ENCODE measurements at places on chromosomes 7 and 10.

DNA sequence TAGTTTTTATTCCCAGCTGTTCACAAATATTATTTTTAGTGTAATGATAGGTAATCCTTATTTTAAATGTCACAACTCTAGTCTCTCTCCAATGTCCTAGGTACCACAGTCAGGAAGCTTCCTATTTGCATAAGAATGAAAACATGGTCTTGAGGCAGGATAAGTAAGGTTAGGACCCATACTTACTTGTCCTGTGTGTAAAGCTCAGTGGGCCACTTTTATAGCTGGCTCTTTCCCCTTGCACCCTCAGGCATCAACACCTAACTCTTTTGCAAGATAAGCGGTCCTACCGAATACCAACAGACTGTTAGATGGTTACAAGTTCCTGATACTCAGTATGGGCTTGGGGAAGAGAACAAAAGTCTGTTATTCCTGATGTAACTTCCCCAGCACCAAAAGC lies 986.9 kb downstream of the NRG3 start:
- no peak for DNase-seq

GRCh38 chr7:74575083-74575784 lies 82.3 kb upstream of the GTF2I start:
- peak; percentile 33 for DNase-seq

DNA sequence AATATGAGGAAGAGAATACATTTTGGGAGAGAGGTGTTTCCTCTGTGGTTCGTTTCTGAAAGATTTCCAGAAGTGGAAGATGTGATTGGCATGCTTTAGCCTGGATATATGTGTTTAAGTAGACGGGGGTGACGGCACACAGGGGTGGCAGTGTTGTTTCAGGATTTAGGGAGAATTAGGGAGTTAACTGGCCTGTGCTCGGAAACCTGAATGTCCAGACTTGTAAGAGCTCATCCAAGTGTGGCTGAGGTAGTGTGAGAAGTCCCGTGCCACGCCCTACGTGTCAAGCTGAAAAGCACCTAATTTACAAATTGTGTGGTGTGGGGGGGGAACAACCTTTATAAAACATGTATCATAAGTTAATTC lies 1.1 kb downstream of the RALA start:
- no peak for DNase-seq

DNA sequence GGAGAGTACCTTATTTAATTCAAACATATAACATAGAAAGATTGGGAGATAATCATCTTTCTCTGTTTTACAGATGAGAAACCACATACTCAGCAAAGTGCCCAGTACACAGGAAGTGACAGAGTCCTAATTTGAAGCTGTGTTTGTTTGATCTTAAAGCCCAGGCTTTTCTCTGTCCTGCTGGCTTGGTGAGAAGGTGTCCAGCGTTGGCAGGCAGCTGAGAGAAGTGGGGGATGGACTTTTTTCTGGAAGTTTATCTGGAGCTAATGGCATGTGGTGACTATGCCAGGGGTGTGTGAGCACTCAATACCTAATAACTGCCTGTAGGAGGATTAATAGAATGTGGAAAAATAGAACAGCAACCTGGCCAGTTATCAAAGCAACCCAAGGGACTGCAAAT lies 60.8 kb downstream of the NPSR1 start:
- DNase-seq, result no peak

DNA sequence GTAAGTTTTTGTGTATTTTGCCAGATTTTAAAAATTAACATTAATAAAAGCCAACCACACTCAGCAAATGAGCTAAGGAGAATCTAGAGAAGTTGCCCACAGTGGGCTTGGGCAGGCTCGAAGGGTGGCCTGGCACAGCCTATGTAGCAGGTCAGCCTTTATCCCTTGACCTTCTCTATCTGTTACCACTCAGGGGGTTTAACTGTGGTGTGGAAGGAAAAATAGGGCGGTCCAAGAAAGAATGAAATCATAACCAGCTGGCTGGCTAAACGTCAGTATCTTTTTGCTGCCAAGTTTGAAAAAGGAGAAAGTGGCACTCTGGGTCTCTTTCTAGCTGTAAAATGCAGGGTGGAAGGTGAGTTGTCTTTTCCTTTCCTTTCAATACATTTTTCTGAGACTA lies 130.3 kb upstream of the ASAH2 start:
- no peak for DNase-seq

DNA sequence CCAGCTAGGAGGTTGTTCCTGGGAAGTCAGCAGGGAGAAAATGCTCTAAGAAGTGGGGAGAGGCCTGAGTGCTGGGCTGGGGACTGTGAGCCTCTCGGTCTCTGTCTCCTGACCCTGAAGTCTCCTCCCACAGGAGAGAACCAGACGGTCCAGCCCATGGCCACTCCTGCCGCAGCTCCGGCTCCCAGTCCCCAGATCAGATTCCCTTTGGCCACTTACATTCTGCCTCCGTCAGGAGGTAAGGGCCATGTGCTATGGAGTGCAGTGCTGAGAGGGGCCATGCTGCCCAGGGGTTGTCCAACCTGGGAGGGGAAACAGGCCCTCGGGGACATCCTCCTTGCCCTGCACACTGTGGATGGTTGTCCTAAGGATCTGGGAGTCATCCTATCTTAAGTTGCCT lies 21.3 kb upstream of the ZNF467 start:
- peak; percentile 6 for DNase-seq

GRCh38 chr7:7897949-7898515 lies 70.6 kb upstream of the GLCCI1 start:
- no peak for DNase-seq

- DNase-seq, result no peak
Observed at GRCh38 chr10:6068422-6068821, 6.3 kb upstream of the IL2RA start.

- DNase-seq, result no peak
Observed at GRCh38 chr7:118573085-118573484, 348.6 kb downstream of the ANKRD7 start.

DNA sequence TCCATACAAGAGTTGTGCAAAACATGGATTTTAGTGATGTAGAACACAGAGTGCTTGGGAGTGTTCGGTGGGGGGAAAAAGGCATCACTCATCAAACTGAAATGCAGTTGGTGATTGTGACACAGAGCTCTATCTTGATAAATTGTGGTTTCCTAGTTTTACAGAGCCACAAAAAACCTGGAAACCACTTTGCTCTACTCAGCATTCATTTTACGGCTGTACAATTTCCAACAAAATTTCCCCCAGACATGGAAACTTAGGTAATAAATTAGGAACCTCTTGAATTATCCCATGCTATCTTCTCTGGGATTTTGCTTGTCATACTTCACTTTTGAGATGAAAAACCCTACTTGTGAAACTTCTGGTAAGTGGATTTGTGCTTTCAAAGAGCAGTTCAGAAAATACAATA lies 614.9 kb upstream of the FZD8 start:
- DNase-seq, result peak; percentile 3

GRCh38 chr7:117375380-117375779 lies 51.9 kb downstream of the ASZ1 start:
- DNase-seq, result no peak

- no peak for DNase-seq
Observed at GRCh38 chr10:21885940-21886339, 117.6 kb downstream of the DNAJC1 start.

DNA sequence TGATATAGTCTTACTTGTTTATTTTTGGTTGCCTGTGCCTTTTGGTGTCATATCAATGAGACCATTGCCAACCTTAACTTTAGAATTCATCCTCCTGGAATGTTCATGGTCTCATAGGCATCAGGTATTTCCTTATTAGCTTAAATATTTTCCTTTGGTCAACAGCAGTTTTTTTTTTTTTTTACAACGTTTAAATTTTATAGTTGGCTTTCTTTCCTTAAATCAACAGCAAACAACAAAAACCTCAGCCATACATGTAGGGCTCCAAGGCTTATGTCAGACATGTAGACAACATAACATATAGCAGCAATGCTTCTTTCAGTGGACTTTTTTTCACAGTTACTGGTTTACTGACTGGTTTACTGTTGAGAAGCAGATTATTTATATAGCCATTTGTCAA lies 22.7 kb downstream of the ENTPD7 start:
- DNase-seq, result no peak

- DNase-seq, result peak; percentile 80
Observed at GRCh38 chr7:96236198-96237039, 85.5 kb downstream of the SLC25A13 start.

DNA sequence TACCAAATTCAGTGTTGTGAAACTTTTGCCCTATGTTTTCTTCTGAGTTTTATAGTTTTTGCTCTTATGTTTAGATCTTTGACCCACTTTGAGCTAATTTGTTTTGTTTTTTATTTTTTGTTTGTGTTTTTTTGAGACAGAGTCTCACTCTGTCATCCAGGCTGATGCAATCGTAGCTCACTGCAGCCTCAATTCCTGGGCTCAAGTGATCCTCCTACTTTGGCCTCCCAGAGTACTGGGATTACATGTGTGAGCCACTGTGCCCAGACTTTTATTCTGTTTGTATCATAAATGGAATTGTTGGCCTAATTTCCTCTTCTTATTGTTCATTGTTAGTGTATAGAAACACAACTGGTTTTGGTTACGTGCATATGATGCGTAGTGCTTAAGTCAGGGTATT lies 43.2 kb upstream of the ZMIZ2 start:
- DNase-seq, result no peak

DNA sequence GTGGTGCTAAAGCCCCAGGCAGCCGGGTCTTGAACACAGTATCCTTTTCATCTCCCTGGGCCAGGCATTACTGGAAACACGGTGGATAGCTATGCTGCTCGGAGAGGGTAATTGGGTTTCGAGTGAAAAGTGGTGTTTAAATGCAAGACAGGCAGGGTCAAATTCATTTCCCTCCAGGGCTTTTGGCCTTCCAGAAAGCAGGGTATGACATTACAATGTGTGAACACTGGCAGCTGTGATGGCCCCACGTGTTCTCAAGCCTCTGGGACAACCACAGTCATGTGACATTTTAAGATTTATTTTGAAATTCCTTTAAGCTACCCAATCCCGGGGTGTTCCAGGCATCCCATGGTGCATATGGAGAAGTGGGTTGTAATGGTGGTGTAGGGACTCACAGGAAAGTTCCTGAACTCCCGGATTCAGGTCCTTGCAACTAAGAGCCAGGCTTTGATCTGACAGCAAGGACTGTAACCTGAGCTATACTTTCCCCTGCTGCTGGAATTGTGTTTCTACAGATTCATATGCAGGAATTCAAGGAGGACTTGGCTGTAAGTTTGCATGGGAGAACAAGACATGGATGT lies 46.8 kb downstream of the INSYN2A start:
- DNase-seq, result peak; percentile 46
